Tibial artery (tissue), 4 donors: ENCODE measurements at places on chromosomes 3 and 15.
A peak's percentile ranks its signal among the peaks of the same experiment; 100 is the strongest.

DNA sequence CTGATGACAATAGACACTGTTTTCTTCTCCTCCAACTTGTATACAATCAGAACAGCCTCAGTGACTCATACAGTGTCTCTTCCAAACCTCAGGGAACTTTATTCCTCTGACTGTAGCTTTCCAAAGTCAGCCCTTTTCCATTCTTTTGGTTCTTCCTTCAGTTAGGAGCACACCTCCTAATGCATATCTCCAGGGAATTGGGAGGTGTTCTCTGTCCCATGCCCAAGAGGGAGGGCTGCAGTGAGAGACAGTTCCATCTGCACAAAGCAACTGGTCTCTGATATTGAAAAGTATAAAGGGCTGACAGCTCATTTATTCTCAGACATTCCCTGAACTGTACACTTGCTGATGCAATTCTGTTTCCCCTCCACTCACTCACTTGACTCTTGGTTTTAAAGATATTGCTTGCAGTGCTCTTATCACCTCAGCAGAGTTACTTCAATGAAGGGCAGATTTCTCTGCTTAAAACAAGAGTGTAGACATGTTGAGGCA, 337.8 kb upstream of the TBC1D5 start:
- DNase-seq: no peak

GRCh38 chr15:25838191-25838870, 24.8 kb downstream of the ATP10A start:
- DNase-seq: no peak

DNA sequence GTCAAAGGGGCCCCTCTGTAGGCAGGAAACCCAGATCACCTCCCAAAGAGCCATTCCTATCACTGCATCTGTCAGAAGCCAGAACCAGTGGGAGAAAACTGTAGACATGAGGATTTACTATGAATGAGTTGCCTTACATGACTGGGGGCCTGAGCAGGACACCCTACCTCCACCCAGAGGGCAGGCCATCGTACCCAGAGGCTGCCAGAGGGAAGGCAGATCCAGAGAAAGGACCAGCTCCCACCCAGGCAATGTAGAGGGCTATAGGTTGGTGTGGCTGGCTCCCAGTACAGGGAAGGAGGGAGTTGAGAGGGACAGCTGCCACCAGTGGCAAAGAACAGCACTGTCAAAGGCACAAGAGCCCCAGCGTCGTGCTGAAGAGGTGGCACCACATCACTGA, 233.2 kb downstream of the OCA2 start:
- no peak for DNase-seq

DNA sequence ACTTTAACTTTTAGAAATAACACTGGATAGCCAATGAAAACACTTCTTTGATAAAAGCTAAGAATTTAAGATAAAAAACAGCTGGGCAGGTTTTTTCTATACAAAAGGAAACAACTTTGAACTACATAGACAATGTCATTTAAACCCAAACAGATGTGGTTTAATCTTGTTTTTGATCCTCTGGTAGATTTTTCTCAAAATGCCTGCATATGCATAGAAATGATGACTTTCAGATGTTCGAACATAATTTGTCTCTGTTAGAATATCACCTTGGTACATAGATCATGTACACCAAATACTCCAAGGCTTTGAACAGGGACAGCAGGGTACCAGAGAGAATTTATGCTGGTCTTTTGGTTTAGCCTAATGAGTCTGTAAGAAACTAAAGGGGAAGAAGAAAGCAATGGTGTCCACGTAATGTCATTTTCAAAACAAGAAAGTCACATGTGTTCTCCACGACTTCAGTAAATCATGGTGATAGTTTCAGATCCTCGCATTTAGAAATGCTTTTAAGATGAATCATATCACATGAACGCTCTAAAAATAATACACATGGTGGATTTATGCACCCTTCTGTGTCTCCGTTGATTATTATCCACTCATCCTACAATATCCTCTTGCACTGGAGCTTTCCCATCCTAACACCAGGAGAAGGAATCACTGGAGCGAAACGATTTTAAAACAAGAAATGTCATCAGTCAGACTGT, 160.1 kb upstream of the PDZRN3 start:
- DNase-seq: no peak

GRCh38 chr3:106120356-106120755, 251.5 kb upstream of the CBLB start:
- no peak for DNase-seq

GRCh38 chr3:180223268-180223667, 186.5 kb upstream of the PEX5L start:
- DNase-seq: no peak

GRCh38 chr15:45187894-45188830, at the start of gene SHF:
Gene SHF, minus strand, starts transcription at chr15:45187966. Its CDS starts 15 bp downstream, at chr15:45187951.
- peak; percentile 84 for DNase-seq

- no peak for DNase-seq
Measured at GRCh38 chr15:49847423-49848281, 226.8 kb downstream of the DTWD1 start.

DNA sequence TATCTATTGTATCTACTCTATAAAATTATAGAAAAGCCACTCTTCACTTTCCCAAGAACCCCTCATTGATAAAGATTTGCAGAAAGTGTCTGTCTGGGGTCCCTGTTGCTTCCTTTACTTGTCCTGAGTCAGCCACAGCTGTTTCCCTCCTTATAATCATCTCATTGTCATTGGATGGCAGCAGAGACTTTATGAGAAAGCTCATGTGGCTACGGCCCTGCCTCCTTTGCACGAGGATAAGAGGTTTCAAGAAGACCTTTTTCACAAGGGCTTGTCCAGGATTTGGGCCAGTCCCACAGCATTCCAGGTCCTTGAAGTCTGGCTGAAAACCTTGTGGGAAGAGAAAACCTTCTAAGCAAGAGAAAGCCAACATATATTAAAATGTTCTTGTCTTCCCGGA, 41.9 kb upstream of the THBS1 start:
- DNase-seq: no peak

DNA sequence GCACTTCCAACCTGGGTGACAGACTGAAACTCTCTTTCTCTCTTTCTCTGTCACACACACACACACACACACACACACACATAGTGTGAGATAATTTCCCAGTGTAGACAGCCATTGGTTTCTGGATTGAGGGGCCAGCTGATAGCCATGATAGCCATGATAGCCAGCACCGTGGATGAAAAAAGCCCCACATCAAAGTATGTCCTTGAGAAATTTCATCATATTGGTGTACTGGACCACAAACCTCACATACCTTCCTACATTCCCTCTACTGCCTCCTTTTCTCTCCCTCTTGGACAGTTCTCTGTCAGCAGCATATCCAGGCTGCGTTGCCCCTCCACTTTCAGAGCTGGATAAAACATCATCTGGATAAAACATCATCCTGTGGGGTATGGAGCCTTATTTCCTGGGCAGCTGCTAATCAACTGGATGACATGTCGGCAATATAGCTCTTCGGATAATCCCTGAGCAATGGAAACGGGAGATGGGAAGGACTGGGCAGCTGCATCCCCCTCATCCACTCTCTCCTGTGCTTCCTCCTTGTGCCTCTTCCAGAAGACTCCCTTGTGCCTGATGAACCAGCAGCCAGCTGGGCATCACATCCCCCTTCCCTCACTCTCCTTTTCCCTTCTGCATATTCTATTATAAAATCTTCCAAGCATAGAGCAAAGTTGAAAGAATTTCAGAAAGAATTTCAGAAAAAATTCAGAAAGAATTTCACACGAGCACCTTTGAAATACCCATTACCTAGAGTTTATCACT, 39.3 kb downstream of the GRK7 start:
- no peak for DNase-seq

DNA sequence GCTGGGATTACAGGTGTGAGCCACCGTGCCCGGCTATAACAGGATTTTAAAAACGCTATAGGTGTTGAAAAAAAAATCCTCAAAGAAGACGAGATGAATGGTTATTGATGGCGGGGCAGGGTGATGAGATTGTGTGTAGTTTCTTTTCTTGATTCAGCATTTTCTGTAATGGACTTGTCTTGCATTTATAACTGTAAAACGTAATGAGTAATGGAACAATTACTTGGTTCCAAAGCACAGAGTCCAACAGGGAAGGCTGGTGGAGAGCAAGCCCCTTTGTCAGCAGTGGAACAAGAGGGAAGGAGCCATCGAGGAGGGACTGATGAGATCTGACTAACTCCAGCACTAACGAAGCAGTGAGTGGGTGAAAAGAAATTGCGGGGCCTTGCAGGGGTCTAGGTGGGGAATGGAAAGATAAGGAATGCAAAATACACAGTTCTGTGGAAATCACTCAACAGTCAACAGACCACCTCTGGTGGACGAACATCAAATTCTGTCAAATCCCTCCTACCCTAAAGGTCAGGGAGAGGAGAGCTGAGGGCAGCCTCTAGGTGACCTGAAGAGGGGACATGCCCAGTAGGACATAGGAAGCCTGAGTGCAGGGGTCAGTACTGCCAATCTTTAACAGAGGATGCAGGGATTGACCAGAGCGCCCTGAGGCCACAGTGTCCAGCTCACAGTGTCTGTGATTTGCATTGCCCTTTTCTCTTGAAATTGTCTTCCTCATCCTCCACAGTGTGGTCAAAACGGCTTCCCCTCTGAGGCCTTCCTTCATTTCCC, 23.1 kb upstream of the CDCP1 start:
- no peak for DNase-seq

DNA sequence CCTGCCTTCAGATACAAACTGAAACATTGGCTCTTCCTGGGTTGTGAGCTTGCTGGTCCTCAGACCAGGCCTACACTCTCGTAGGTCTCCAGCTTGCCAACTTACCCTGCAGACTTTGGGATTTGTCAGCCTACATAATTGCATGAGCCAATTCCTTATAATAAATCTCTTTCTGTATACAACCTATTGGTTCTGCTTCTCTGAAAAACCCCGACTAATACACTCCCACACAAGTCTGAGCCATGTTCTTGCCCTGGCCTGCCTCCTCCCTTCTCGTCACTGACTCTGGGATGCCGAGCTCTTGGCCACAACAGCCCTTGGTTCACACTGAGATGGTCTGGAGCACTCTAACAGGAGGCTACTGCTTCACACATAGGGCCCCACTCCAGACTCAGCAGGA, 9.5 kb downstream of the CYP19A1 start:
- no peak for DNase-seq

DNA sequence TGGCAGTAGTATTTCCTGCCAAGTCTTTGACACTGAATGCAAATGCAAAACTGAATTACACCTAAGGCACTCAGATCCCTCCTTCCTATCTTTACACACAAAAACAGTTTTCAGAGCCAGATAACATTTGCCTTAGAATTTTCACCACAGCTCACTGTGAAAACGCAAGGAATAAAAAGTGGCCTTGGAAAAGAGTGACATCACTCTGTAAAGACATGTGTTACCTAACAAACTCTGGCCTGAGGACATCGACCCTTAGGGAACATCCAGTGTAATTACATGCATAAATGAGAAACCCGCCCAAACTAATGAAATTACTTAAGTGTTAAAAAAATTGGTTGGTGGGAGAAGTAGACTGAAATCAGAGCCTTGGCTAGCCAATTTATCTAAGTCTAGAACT, 88.9 kb downstream of the PLOD2 start:
- DNase-seq: no peak

- DNase-seq: no peak
Measured at GRCh38 chr3:67646586-67647234, 7.7 kb downstream of the SUCLG2 start.

GRCh38 chr3:177471733-177472480, 274.6 kb upstream of the TBL1XR1 start:
- no peak for DNase-seq

GRCh38 chr3:37458162-37459120, 284.1 kb upstream of the LRRFIP2 start:
- DNase-seq: peak; percentile 70
